ENCODE measurements at places on chromosomes 12 and 14. TPM values are rescaled to one million over a fixed set of nuclear protein-coding genes. Genes with fewer than 3 reads are reported as not detected.

The HCAR1 gene
- 0.31 TPM for total RNA-seq

The NEDD8 gene
- 62.3 TPM for total RNA-seq

The CLEC4D gene
- total RNA-seq, result not detected

The RFLNA gene
- total RNA-seq, result 7.2 TPM

The GATC gene
- total RNA-seq, result 30.0 TPM

The TTC6 gene
- total RNA-seq, result 0.63 TPM

The SLC5A8 gene
- 2.8 TPM for total RNA-seq

The SYNDIG1L gene
- total RNA-seq, result 1.3 TPM

The DDIT3 gene
- total RNA-seq, result 3.8 TPM

The CALM1 gene
- 974 TPM for total RNA-seq

The FAM90A1 gene
- not detected for total RNA-seq

The HSPB8 gene
- total RNA-seq, result 1.6 TPM

The MSRB3 gene
- 3.4 TPM for total RNA-seq

The ARG2 gene
- total RNA-seq, result 40.7 TPM

The POTEM gene
- not detected for total RNA-seq

The GPRC5D gene
- not detected for total RNA-seq

The FOXA1 gene
- not detected for total RNA-seq

The GRIN2B gene
- 243 TPM for total RNA-seq

The MYF6 gene
- not detected for total RNA-seq

The SRGAP1 gene
- 99.2 TPM for total RNA-seq

The CYP27B1 gene
- total RNA-seq, result 0.94 TPM

The PPP1R1A gene
- total RNA-seq, result 10.0 TPM

The MAPK1IP1L gene
- 31.9 TPM for total RNA-seq

The HOTAIR gene
- total RNA-seq, result not detected

The PRH2 gene
- total RNA-seq, result 2.8 TPM

The GLI1 gene
- 0.63 TPM for total RNA-seq

The EML5 gene
- total RNA-seq, result 25.0 TPM

The AICDA gene
- not detected for total RNA-seq

The BLOC1S1 gene
- 22.8 TPM for total RNA-seq

The OR4E2 gene
- not detected for total RNA-seq

The KCNJ8 gene
- 4.4 TPM for total RNA-seq

The CISTR gene
- total RNA-seq, result not detected

The MANSC4 gene
- 0.63 TPM for total RNA-seq

The AKAP3 gene
- total RNA-seq, result 2.5 TPM

The CELA1 gene
- not detected for total RNA-seq

The DHRS1 gene
- total RNA-seq, result 13.8 TPM

The LGR5 gene
- 0.31 TPM for total RNA-seq

The MMP19 gene
- not detected for total RNA-seq

The CDCA3 gene
- 4.1 TPM for total RNA-seq

The PTHLH gene
- not detected for total RNA-seq

The OR9K2 gene
- not detected for total RNA-seq

The EIF2S3B gene
- total RNA-seq, result 0.94 TPM

The PRIMA1 gene
- total RNA-seq, result not detected

The LUM gene
- total RNA-seq, result 4.4 TPM

The DDX47 gene
- 59.2 TPM for total RNA-seq

The SPSB2 gene
- total RNA-seq, result 2.8 TPM

The PKP2 gene
- total RNA-seq, result 6.3 TPM

The PDE3A gene
- total RNA-seq, result 7.5 TPM

Data from parietal lobe (tissue), 2 donors.